ENCODE measurements at places on chromosomes 5 and 9. TPM values are rescaled to one million over a fixed set of nuclear protein-coding genes. Genes with fewer than 3 reads are reported as not detected.
A peak's percentile ranks its signal among the peaks of the same experiment; 100 is the strongest.

The SIGMAR1 gene
- 54.3 TPM for total RNA-seq

DNA sequence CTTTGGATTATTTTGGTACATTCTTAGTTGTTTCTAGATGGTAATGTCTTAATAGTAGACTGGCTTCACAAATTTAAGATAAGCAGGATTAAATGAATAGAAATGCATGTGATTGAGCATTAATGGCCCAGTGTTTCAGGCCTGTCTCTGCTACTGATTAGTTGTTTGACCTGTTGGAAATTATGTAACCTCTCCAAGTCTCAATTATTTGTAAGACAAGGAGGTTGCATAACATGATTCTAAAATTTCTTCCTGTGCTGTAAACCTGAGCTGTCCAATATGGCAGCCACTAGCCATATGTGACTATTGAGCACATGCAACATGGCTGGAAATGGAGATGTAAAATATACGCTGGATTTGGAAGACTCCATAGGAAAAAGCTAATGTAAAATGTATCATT is 97.5 kb downstream of the ALDH1A1 start:
- no peak overlapping the region for H3K4me3 ChIP-seq
- DNase-seq: no peak
- no peaks in the 10 kb centered on the region for H3K36me3 ChIP-seq
- H3K4me1 ChIP-seq: peaks cover 10% of the 10 kb centered on the region
- no peak overlapping the region for H3K27ac ChIP-seq

DNA sequence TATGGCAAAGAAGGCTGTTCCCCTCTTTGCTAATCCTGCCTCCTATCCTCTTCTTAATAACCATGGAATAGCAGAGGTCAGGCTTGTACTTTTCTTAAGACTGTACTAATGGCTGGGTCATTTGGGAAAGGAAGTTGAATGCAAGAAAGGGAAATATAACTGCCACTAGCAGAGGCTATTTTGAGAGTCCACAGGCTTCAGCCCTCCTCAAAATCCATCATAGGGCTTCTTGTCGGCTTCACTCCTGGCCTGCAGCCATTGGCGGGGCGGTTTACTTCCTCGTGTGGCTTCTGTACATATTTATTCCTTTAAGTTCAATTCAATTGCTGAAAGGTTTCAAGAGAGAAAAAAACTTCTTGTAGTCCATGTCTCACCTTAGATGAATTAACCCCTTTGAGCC is 2.8 kb upstream of the PARP8 start:
- DNase-seq: no peak
- no peaks in the 10 kb centered on the region for H3K4me1 ChIP-seq
- H3K4me3 ChIP-seq: no peak overlapping the region

GRCh38 chr9:125843646-125844045 is 96.5 kb downstream of the PBX3 start:
- no peak for DNase-seq
- peak overlapping the region; percentile 23 for H3K27ac ChIP-seq
- peak overlapping the region; percentile 8 for H3K4me3 ChIP-seq
- peaks cover 5% of the 10 kb centered on the region for H3K4me1 ChIP-seq
- no peaks in the 10 kb centered on the region for H3K36me3 ChIP-seq

DNA sequence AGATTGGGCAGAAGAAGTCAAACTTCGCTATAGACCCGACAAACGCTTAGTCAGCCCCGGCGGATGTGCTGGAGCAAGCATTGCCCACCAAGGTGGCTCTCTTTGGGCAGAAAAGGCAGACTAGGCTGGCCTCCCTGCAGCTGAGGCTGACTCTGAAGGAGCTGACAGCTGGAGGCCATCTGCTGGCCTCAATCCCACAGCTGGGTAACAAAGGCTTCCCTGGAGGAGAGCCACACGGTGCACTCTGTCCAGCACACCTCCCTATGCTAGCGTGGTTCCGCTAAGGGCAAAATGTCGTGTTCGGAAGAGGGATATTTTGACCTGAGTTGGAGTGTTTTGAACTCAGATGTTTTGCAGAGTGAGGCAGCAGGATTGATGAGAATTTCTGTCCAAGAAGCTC is 103.5 kb upstream of the PTCH1 start:
- DNase-seq: no peak
- H3K4me1 ChIP-seq: no peaks in the 10 kb centered on the region
- no peak overlapping the region for H3K4me3 ChIP-seq
- no peaks in the 10 kb centered on the region for H3K36me3 ChIP-seq
